ENCODE measurements at places on chromosomes 13 and 19. TPM values are rescaled to one million over a fixed set of nuclear protein-coding genes. Genes with fewer than 3 reads are reported as not detected.

GAS6 gene
- total RNA-seq, result 45.1 TPM

DNA sequence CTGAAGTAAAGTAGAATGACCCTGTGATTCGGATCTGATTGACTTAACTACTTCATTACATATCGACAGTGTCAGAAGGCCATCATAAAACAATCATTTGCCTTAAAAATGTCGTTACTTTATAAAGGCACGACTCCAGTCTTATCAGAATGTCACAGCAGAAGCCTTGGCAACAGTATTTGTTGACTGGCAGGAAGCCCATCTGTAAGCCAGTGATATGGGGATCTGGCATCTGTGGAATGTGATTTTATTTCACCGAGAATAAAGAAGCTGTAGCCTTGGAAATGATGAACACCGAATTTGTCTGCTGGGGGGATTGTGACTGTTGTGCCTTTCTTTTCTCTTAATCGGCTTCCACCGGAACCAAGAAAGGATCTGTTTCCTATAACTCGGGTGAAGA lies 362.5 kb downstream of the TDRD3 start:
- peak; percentile 4 for DNase-seq

DNA sequence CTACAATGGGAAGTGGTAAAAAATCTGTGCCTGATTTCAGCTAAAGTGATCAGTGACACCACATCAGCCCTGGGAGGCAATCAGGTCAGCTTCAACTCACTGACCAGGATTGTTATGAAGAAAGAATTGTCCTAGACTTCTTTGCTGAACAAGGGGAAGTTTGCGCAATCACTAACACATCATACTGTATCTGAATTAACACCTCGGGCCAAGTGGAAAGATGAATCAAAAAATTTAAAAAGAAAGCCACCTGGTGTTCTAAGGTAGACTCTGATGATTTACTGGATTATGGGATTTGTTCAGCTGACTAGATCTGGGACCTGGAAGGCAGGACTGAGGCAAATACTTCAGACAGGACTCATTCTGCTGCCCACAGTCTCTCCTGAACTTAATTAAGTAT lies 161.8 kb downstream of the DIAPH3 start:
- DNase-seq, result no peak

GRCh38 chr13:50200988-50201387 lies 185.7 kb downstream of the KCNRG start:
- DNase-seq, result peak; percentile 57
